HepG2 (cell line): ENCODE measurements at places on chromosomes 5 and 9. TPM values are rescaled to one million over a fixed set of nuclear protein-coding genes. Genes with fewer than 3 reads are reported as not detected.

DNA sequence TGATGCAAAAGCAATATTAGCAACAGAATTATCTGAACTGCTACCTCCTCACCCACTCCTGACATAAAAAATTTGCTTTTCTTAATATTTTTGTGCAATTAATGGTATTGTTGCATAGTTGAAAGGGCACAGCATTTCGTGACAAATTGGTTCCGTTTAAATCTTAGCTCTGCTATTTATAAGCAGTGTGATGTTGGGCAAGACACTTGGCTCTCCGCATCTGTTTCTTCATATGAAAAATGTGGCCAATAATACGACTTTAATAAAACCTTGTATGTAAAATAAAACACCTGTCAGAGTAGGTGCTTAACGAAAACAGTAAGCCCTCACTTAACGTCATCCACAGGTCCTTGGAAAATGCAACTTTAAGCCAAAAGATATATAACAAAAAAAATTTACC, 4.2 kb downstream of the TMEM167A start:
- DNase-seq: no peak

DNA sequence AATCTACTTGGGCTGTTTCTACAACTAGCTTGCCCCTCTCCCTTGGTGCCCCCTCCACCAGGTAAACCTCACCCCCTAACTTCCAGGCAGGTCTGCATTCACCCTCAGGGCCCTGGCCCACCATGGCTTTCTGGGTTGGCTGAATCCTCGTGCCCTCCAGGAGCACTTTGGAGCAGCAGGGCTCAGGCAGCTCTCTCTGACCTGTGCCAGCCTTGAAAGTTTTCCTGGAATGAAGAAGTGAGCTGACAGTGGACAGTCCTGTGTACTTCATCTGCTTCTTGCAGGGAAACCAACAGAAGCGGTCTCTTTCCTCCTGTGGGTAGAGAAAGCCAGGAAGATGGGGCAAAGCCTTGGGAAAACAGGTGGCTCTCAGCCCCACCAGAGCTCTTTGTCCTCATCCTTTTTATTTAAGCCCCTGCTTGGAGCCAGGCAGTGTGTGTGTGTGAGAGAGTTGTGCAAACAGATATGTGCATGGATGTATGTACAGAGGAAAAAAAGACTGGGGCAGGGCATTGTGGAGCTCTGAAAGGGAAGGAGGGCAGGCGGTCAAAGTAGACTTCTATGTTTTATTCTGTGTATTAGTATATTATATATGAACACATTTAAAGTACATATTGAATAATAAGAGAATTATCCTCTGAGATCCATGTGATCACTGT, 62.3 kb upstream of the SPRY4 start:
- DNase-seq: peak; percentile 56

- DNase-seq: peak; percentile 77
Observed at GRCh38 chr9:133737774-133738639, at the start of gene SARDH. SARDH (minus strand) TSS chr9:133738352; CDS start chr9:133734173, 4,179 bp downstream.

DNA sequence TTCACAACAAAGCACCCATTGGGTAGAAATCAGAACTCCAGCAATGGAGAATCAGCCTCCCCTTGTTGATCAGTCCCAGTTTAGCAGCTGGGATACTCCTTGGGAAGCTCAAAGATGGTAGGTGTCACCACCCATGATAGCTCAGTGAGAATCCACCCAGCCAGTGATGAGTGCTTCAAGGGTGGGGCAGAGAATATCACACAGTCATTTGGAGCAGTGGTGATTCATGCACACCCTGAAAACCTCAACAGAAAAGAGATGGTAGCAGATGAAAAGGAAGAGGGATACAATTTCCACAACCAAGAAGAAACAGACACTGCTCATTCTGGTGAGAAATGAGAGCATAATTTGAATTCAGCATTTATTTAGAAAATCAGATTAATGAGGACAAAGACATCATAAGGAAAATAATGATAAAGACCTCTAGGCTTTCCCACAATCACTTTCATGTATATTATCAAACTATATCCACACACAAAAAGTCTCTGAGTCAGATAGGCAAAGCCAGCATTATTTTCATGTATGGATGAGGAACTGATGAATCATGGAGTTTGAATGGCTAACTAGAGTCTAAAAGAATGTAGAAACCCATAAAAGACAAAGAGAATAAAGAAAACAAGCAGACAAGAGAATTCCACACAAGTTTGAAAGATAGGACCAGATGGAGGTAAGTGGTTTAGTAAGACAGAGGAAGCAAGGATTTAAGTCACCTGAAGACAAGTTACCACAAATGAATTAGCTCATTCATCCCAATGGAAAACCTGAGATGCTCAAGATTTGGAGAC, 82.9 kb downstream of the FEM1C start:
- DNase-seq: no peak

DNA sequence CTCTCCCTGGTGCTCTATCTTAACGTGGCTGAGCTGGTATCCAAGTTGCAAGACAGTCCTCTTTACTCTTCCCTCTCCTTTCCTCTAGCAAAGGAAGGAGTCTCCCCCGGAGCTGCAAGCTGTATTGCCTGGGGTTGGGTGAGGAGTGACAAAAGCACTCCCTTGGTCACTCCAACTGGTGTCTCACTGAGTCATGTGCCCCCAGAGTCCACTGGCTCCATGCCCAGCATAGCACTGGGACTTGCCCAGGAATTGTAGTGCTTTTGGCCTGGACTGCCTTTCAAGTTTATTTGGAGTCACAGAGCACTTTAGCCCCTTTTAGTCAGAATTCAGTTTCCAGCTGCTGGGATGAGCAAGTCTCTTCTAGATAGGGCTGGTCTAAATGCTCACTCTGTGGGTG, 82.6 kb upstream of the FST start:
- no peak for DNase-seq

- no peak for DNase-seq
Observed at GRCh38 chr5:40410964-40411635, 268.6 kb upstream of the PTGER4 start.

DNA sequence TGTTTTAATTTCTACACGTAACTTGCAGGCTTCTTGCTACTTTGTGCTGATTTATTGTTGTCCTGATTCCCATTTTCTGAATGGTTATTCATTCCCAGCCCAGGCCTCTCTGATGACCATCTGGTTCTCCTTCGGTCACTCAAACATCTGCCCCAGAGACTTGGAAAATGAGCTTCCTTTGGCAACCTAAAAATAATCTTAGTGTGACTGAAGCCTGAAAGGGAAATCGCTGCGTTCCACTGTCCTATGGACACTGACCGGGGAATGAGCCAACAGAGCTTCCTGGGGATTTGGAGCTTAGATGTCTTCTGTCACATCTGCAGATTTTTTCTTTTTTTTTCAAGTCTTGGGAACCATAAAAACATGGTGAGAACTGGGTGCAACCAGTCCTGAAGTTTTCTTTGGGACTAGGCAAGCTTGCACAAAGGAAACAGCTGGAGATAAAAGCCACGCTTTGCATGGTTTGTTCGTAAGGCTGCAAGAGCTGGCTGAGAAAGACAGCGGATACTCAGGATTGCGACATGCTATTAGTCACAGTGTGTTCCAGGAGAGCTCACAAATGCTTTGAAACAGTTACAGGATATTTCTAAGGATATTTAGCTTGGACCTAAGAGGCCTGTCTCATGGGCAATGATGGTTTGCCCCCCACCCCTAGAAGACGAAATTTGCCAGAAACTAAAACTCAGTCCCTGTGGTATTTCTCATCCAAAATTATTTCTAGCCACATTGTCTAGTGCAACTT, 146.2 kb downstream of the GOLPH3 start:
- DNase-seq: peak; percentile 39

GRCh38 chr5:3024126-3024525, 272.6 kb upstream of the IRX2 start:
- no peak for DNase-seq

- DNase-seq: no peak
Observed at GRCh38 chr5:56102889-56103288, 108.1 kb upstream of the IL6ST start.

GRCh38 chr5:137752905-137753690, 1.1 kb downstream of the HNRNPA0 start:
- DNase-seq: peak; percentile 17

GRCh38 chr9:71769175-71770161, 1.2 kb upstream of the CEMIP2 start:
- peak; percentile 78 for DNase-seq

ATOX1 gene
- 62.4 and 62.5 TPM in 2 replicates for polyA plus RNA-seq

ARAP3 gene
- polyA plus RNA-seq: 0.20 and 0.25 TPM in 2 replicates

MEIKIN gene
- not detected in 2 replicates for polyA plus RNA-seq

HRCT1 gene
- 0.13 and 0.44 TPM in 2 replicates for polyA plus RNA-seq

RFX3 gene
- 4.7 and 5.3 TPM in 2 replicates for polyA plus RNA-seq

JAKMIP2 gene
- 0.04 TPM in 2 replicates for polyA plus RNA-seq
